ENCODE measurements at places on chromosomes 7 and 10.

- no peak for DNase-seq
Measured at GRCh38 chr10:129833994-129834739, 129.9 kb downstream of the EBF3 start.

- DNase-seq, result no peak
Measured at GRCh38 chr7:45865594-45866410, 7.1 kb downstream of the CCDC201 start.

DNA sequence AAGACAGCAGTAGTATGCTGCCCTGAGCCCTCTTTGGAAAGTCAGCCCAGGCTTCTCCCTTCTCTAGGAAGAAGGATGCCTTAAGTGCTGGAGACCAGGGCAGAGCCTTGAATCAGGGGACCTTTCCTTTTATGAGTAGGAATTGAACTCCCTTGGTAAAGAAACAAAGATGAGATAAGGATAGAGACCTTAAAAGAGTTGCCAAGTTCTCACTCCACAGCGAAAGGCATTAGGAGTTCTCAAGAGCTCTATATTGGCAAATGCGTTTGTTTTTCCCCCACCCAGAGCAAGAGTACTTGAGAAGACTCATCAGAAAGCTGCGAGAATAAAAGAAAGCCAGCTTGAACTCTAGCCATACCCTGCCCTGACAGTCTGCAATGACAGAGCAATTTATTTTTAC lies 72.9 kb upstream of the OGDHL start:
- no peak for DNase-seq

- no peak for DNase-seq
Measured at GRCh38 chr10:17693009-17693408, 49.1 kb downstream of the STAM start.

- DNase-seq, result no peak
Measured at GRCh38 chr10:118960157-118961090, 69.1 kb upstream of the NANOS1 start.

Data from T1000 (cell line).